ENCODE measurements at places on chromosomes 12 and 14. TPM values are rescaled to one million over a fixed set of nuclear protein-coding genes. Genes with fewer than 3 reads are reported as not detected.

The CCDC92 gene
- 21.6 TPM for total RNA-seq

The NINJ2 gene
- total RNA-seq, result 23.8 TPM

The PAX9 gene
- total RNA-seq, result 1.5 TPM

The KRT73 gene
- not detected for total RNA-seq

The SCARB1 gene
- 20.6 TPM for total RNA-seq

DNA sequence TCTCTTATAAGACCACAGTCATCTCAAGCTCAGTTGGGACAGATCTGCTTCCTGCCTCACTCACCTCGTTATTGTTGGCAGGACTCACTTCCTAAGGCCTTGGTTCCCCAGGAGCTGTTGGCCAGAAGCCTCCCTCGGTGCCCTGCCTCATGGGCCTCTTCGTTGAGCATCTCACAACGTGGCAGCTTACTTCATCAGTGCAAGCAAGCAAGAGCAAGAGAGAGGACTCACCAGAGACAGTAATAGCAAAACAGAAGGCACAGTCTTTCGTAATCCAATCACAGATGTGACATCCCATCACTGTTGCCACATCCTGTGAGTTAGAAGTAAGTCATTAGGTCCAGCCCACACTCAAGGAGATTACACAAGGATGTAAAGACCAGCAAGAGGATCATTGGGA, 5.1 kb upstream of the NUMB start:
- no peak for DNase-seq

GRCh38 chr12:89382328-89382727, 30.0 kb upstream of the DUSP6 start:
- DNase-seq, result no peak

DNA sequence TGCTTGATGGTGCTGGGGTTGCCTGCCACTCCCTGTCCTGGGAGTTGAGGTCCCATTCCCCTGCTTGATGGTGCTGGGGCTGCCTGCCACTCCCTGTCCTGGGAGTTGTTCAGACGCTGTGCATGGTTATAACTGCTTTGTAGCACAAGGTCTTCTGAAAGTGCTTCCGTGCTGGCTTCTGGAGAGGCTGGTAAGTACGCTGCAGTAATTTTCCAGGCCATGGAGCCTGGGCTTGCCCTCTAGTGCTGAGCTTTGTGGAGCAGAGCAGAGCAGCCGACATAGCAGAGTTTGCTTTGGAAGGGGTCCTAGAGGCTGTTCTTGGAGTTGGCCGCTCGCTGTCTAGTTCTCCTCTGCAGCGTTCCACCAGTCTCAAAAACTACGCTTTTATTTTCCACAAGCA, 6.3 kb downstream of the B4GALNT3 start:
- no peak for DNase-seq

- DNase-seq, result no peak
These were observed 6.5 kb downstream of the AHNAK2 start for GRCh38 chr14:104971447-104972240.

DNA sequence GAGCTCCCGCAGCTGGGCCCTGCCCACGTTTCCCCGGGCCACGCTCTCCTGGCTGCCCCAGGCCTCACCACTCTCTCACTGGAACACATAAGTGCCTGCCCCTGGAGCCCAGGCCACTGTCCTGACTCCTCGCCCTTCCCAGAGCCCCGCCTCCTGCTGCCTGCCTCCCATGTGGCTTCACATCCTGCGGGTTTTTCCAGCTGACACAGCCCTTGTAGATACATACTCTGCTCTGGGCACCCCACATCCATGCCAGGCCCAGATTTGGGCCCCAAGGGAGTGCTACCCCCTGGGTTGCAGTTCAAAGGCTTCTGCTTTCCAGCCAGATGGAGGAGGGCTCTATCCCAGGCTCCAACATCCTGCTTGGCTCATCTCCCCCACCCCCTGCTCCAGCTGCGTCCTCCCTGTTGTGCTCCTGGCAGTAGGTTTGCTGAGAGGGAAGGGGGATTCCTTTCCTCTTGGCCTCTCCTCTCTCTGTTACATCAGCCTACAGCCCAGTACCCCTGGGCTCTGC, 60.1 kb downstream of the TSPAN9 start:
- DNase-seq, result no peak

DNA sequence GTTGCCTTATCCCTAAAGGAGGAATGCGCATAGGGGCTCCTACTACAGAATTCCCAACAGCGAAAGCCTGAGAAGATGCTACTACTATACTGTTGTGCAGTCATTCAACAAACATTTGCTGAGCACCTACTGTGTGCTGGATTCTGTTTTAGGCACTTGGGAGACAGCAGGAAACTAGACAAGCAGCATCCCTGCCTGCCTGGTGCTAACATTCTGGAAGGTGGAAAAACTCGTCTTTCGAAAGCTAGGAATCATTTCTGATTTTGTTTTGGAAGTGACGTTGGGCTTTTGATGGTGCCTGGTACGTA, 131.5 kb upstream of the NCOR2 start:
- DNase-seq, result no peak

Data from vagina (tissue), 2 donors.